ENCODE measurements at places on chromosomes 2 and 18. TPM values are rescaled to one million over a fixed set of nuclear protein-coding genes. Genes with fewer than 3 reads are reported as not detected.

IL18R1 gene
- total RNA-seq = 4.2 TPM

CROCC2 gene
- under 0.01 TPM for total RNA-seq

ADCY3 gene
- 30.7 TPM for total RNA-seq

HJURP gene
- 18.8 TPM for total RNA-seq

OTOS gene
- not detected for total RNA-seq

MALL gene
- 72.8 TPM for total RNA-seq

FIGN gene
- 2.2 TPM for total RNA-seq

ATF2 gene
- total RNA-seq = 75.7 TPM

SFT2D3 gene
- total RNA-seq = 6.0 TPM

TTL gene
- total RNA-seq = 71.1 TPM

IL36G gene
- total RNA-seq = not detected

PRR30 gene
- not detected for total RNA-seq

SNORC gene
- total RNA-seq = 0.65 TPM

RAPGEF4 gene
- total RNA-seq = 1.3 TPM

AFF3 gene
- total RNA-seq = 6.1 TPM

KCNG2 gene
- not detected for total RNA-seq

STK11IP gene
- 12.1 TPM for total RNA-seq

TSN gene
- 66.2 TPM for total RNA-seq

IL36A gene
- not detected for total RNA-seq

SALL3 gene
- not detected for total RNA-seq

NDC80 gene
- total RNA-seq = 29.0 TPM

RESP18 gene
- total RNA-seq = not detected

CABYR gene
- total RNA-seq = 4.8 TPM

FER1L5 gene
- 0.54 TPM for total RNA-seq

UGT1A4 gene
- not detected for total RNA-seq

All from articular chondrocyte of knee joint (primary cell).